ENCODE measurements at places on chromosomes 3 and 15. TPM values are rescaled to one million over a fixed set of nuclear protein-coding genes. Genes with fewer than 3 reads are reported as not detected.

Gene C2CD4B
- 0.25 TPM for total RNA-seq

Gene DAZL
- not detected for total RNA-seq

Gene C15orf62
- not detected for total RNA-seq

Gene C3orf49
- not detected for total RNA-seq

Gene PPM1M
- 16.6 TPM for total RNA-seq

Gene MYRIP
- total RNA-seq: 0.22 TPM

Gene ABHD10
- 73.8 TPM for total RNA-seq

Gene MORC1
- total RNA-seq: not detected

Gene MAN2C1
- 156 TPM for total RNA-seq

Gene PRKCI
- 55.7 TPM for total RNA-seq

Gene LDHAL6B
- total RNA-seq: not detected

Gene ZNF501
- total RNA-seq: 7.1 TPM

Gene HCLS1
- 2.5 TPM for total RNA-seq
